Stimulated activated CD4-positive, alpha-beta T cell treated with anti-CD3 and anti-CD28 coated beads, Interleukin-4, amount 100 ng/mL, for 1 hour (primary cell): ENCODE measurements at places on chromosomes 6 and 20.

DNA sequence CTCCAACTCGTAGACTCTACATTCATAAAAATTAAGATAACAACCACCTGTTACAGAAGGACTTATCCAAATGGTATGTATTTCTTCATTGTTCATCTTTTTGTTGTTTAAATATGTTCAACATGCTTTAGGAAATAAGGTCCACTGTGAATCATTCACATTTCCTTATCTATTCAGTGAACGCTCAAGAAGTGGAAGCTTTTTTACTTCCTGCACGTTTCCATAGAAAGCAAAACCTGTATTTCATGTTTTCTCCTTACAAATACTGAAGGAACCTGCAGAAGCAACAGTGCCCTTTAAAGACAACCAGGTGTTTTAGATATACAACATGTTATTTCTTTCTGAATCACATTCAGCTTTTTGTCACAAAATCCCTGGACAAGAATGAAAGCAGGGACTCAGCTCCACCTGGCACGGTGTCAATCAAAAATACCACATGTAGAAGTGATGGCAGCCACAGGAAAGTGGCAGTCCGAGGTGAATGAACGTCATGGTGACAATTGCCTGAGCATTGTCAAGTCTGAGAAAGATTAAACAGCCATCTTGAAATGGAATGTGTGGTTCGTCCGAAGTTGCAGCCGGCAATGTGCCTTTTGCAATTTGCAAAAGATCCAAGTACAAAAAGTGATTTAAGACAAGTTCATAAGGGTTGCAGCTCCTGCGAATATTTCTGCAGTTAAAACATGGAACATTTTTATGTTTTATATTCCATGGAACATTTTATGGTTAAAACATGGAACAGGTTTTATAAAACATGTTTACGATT, 66.7 kb upstream of the RIPOR2 start:
- DNase-seq: no peak

- no peak for DNase-seq
Observed at GRCh38 chr6:132498638-132499037, 14.3 kb downstream of the STX7 start.

- no peak for DNase-seq
Observed at GRCh38 chr6:116629563-116629981, 13.3 kb downstream of the RSPH4A start.

- no peak for DNase-seq
Observed at GRCh38 chr6:140002396-140003022, 628.1 kb upstream of the CITED2 start.

DNA sequence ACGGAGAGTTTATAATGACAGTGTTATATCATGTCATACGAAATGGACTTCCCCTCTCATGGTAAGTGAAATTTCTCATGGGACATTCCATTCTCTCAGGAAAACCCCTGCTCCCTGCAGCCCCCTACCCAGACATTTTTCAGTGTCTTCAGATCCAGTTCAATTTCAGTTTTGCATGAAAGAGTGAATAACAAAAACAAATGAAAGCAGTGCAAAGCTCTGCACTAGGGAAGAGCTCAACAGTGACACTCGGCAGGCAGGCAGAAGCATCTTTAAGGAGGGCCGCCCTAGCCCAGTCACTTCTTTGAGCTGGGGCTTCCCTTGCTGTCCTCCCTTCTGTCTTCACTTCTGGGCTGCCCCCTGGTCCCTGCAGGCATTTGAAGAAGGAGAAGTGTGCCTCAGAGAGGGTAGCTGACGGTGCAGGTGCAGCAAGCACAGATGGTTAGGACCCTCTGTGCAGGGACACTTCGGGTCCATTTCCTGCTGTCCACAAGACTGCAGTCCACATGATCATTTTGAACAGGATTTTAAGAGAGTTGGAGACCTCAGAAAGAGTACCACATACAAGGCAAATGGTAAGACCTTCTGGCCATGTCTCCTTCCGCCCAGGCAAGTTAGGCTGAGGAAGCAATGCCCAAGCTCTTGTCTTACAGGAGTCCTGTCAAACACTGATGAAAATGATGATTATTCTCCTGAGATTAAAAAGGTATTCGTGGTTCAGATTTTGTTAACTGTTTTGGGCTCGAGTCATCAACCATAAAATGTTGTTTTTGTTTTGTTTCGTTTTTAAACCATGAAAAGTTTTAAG, 5.4 kb upstream of the DUSP22 start:
- DNase-seq: no peak
